ENCODE measurements at places on chromosomes 2 and 18. TPM values are rescaled to one million over a fixed set of nuclear protein-coding genes. Genes with fewer than 3 reads are reported as not detected.

PLCD4 gene
- total RNA-seq: 8.2 TPM

DNA sequence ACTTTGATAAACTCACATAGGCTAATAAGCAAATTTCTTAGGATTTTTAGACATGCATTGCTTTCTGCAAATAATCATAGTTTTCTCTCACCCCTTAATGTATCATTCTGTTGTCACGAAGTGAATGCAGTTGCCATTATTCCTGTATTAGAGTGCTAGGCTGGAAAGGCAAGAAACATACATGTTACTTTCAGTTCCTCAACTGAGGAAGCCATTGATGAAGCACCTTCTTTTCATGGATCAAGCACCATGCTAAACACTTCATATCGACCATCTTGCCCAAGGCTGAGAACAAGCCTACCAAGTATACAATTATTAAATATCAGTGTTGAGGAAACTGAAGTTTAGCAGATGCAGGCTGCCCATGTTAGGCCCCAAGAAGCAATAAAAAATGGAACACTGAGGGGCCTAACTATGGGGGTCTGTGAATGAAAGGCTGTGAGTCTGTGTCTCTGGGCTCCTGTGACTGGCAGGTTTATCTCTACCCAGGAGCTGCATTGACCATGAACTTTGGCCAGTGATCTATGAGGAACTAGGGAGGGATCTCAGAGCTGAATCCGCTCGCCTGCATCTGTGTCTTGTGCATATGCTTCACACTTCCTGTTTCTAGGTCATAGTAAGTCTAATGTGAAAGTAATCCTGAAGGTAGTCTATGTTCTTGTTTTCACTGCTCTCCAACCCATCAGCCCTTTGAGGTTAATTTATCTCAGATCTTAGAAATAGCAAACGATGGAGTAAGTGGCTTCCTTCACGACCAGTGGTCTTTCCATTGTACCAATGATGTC is 16.0 kb upstream of the TSPYL6 start:
- no peak for DNase-seq
- H3K27ac ChIP-seq: no peak overlapping the region
- no peaks in the 10 kb centered on the region for H3K27me3 ChIP-seq
- H3K4me1 ChIP-seq: no peaks in the 10 kb centered on the region

DNA sequence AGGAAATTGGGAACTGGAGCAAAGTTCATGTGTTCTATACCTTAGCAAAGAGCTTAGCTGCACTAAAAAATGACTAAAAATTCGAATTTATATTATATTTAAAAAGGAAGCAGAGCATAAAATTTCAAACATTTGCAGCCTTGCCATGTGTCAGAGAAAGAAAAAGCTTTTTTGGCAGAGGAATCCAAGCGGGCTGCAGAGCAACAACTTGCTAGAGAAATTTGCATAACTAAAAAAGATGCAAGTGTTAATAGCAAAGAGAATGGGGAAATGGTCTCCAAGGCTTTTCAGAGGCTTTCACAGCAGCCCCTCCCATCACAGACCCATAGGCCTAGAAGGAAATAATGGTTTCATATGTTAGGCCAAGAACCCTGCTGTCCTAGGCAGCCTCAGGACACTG is 1315.9 kb downstream of the DSC3 start:
- no peaks in the 10 kb centered on the region for H3K27me3 ChIP-seq
- DNase-seq: no peak
- H3K4me1 ChIP-seq: no peaks in the 10 kb centered on the region
- no peak overlapping the region for H3K27ac ChIP-seq
- no peak overlapping the region for H3K4me3 ChIP-seq
- no peaks in the 10 kb centered on the region for H3K36me3 ChIP-seq

DNA sequence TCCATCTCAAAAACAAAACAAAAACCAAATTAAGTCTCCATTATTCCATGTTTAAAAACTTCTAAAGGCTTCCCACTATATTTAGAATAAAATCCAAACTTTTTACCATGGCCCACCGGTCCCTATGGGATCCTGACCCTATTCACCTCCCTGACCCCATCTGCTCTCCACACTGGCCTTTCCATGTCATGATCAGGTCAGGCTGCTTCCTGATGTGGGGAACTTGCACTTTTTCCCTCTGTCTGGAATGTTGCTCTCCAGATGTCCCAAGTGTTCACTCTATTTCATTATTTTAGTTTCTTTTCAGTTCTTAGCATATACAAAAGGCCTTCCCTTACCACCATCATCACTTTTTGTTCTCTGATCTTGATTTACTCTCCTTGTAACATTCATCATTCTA is 7.5 kb upstream of the MTA3 start:
- H3K4me3 ChIP-seq: no peak overlapping the region
- H3K4me1 ChIP-seq: peaks cover 14% of the 10 kb centered on the region
- DNase-seq: no peak
- H3K27me3 ChIP-seq: no peaks in the 10 kb centered on the region
- H3K36me3 ChIP-seq: no peaks in the 10 kb centered on the region
- no peak overlapping the region for H3K27ac ChIP-seq

- H3K4me3 ChIP-seq: no peak overlapping the region
- DNase-seq: no peak
- H3K36me3 ChIP-seq: peaks cover 43% of the 10 kb centered on the region
These were observed 51.6 kb downstream of the WDSUB1 start for GRCh38 chr2:159234868-159235267.

DNA sequence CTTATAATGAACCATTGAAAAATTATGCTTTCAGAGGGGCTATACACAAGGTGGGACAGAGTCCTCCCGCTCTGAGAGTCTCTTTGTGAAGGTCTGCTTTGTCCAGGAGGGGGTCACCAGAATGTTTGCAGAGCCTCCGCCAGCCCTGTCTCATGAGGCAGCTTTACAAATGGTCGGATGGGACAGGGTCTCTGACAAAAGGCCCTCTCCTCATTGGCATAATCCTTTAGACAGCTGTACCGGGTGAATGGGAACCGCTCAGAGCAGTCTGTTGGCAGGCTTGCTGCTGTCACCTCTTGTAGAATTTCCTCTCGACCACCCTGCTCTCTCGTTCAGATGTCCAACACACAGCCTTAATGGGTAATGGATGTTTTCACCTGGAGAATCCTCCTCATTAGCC is 40.2 kb upstream of the TGIF1 start:
- no peaks in the 10 kb centered on the region for H3K27me3 ChIP-seq
- no peaks in the 10 kb centered on the region for H3K36me3 ChIP-seq
- H3K4me1 ChIP-seq: peaks cover 3% of the 10 kb centered on the region

- H3K27ac ChIP-seq: no peak overlapping the region
- H3K4me1 ChIP-seq: no peaks in the 10 kb centered on the region
- no peak overlapping the region for H3K4me3 ChIP-seq
- no peak for DNase-seq
- H3K36me3 ChIP-seq: no peaks in the 10 kb centered on the region
- no peaks in the 10 kb centered on the region for H3K27me3 ChIP-seq
These were observed 14.0 kb downstream of the FER1L5 start for GRCh38 chr2:96656540-96656939.

- H3K27me3 ChIP-seq: no peaks in the 10 kb centered on the region
- peak overlapping the region; percentile 4 for H3K27ac ChIP-seq
- H3K36me3 ChIP-seq: no peaks in the 10 kb centered on the region
- no peak for DNase-seq
These were observed 9.1 kb downstream of the WIPF1 start for GRCh38 chr2:174588463-174588862.

DNA sequence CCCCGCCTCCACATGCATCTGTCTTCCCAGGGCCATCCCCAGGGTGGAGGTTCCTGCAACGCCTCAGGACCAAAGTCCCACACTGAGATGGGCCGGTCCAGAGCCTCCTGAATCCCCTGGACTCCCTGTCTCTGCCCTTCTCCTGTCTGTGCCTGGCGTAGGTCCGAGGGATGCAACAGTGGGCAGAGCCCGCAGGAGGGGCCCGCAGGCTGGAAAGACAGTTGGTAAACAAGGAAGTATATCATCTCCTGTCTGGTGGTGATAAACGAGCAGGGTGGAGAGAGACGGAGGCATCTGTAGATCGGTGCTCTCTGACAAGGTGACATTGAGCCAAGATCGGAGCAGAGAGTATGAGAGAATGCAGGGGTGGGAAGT is 72.6 kb upstream of the RAB6C start:
- no peak overlapping the region for H3K4me3 ChIP-seq
- no peaks in the 10 kb centered on the region for H3K4me1 ChIP-seq
- no peaks in the 10 kb centered on the region for H3K27me3 ChIP-seq
- H3K36me3 ChIP-seq: no peaks in the 10 kb centered on the region

DNA sequence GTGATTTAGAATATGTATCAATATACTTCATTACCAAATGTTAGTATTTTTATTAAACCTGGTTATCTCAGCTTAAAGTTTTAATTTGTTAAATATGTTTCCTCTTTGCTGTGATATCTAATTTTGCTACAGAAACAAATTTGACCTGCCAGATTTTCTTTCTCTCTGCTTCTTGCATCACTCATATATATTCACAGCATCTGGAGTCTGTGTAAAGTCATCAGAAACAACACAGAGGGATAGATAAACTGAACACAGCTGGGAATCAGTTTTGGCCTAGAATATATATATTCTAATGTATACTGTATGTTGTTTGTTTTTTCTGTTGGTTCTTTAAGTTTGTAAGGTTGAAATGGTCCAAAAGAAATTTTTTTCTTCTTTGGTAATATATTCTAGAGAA is 8.5 kb downstream of the PSMD14 start:
- H3K27ac ChIP-seq: no peak overlapping the region
- DNase-seq: no peak
- H3K27me3 ChIP-seq: no peaks in the 10 kb centered on the region
- H3K4me3 ChIP-seq: no peak overlapping the region
- H3K36me3 ChIP-seq: no peaks in the 10 kb centered on the region

- no peaks in the 10 kb centered on the region for H3K36me3 ChIP-seq
- peaks cover 8% of the 10 kb centered on the region for H3K4me1 ChIP-seq
- no peak overlapping the region for H3K27ac ChIP-seq
- no peak overlapping the region for H3K4me3 ChIP-seq
- no peaks in the 10 kb centered on the region for H3K27me3 ChIP-seq
These were observed 4.2 kb upstream of the SP140L start for GRCh38 chr2:230322561-230323384.

CAPN14 gene
- total RNA-seq: 0.16 TPM

GKN2 gene
- total RNA-seq: not detected

RGPD3 gene
- total RNA-seq: 0.41 TPM

LRATD1 gene
- total RNA-seq: 87.6 TPM

RFX8 gene
- not detected for total RNA-seq

DNA sequence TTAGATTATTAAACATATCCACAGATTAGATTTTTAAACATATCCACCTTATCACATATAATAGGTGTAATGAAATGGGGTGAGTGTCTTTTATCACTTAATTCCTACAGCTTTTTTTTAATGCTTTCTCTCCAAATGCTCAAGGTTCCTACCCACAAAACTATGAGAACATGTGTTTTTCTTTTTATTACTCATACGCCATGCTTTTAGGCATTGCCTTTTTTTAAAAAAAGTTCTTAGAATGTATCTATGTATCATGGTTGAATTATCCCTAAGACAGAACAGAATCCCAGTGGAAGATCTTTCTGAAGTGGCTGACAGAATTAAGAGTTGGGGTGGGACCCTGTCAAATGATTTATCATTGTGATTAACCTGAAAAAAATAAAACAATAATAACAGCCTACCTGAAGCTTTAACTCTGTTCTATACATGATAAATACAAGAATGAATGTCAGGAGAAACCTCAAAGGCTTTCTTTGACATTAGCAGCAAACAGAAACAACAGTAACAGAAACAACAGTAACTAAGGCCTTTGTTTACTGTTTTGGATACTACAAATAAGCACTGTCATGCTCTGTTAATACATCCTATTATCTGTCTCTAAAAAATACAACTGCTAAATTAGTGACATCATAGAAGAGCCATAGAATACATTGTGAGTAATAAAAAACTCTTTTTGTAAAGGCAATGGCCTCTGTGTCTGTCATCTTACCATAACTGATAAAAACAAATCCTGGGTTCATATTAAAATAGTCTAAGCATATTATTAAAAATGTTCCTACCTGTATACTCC is 4.1 kb upstream of the ZNF397 start:
- no peak overlapping the region for H3K4me3 ChIP-seq
- no peaks in the 10 kb centered on the region for H3K36me3 ChIP-seq
- H3K27ac ChIP-seq: no peak overlapping the region
- H3K27me3 ChIP-seq: no peaks in the 10 kb centered on the region
- DNase-seq: no peak

GRCh38 chr2:86280191-86280667 is 57.2 kb downstream of the REEP1 start:
- DNase-seq: no peak
- no peaks in the 10 kb centered on the region for H3K36me3 ChIP-seq
- peak overlapping the region; percentile 46 for H3K27ac ChIP-seq
- no peak overlapping the region for H3K4me3 ChIP-seq
- peaks cover 7% of the 10 kb centered on the region for H3K4me1 ChIP-seq

GRCh38 chr2:155839991-155840390 is 492.5 kb downstream of the NR4A2 start:
- no peaks in the 10 kb centered on the region for H3K27me3 ChIP-seq
- no peaks in the 10 kb centered on the region for H3K36me3 ChIP-seq
- no peak overlapping the region for H3K4me3 ChIP-seq
- DNase-seq: no peak
- H3K4me1 ChIP-seq: no peaks in the 10 kb centered on the region
- no peak overlapping the region for H3K27ac ChIP-seq

DNA sequence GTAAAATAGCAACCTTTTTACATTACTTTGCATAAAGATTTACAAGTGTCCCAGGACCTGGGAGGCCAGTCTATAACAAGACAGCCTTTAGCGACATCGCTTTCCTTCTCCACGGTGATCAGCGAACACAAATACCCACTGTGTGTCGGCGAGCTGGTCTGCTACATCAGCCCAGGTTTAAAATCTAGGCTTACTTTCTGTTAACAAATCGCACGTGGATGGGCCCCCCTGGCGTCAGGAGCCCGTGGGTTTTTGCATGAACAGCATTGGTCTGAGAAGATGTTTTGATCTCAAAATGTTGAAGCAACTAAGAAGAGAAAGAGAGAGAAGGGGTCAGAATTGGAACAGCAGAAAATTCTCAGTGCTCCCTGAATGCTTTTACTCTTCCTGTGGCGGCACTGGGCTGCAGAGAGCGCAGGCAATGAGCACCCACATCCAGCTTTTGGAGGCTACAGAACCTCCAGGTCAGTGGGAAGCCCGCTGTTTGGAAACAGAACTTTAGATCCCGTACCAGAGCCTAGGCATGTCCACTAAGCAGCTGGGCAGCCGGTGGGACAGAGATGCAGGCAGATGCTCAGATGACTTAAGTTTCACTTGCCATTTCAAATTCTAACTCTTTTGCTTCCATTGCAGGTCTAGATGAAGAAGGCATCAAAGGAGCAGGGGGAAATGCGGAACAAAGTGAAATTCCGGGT is 32.9 kb downstream of the CYP27C1 start:
- peaks cover 6% of the 10 kb centered on the region for H3K27me3 ChIP-seq
- DNase-seq: no peak
- H3K4me1 ChIP-seq: no peaks in the 10 kb centered on the region
- no peaks in the 10 kb centered on the region for H3K36me3 ChIP-seq

CYP27A1 gene
- 159 TPM for total RNA-seq

C2orf72 gene
- 15.9 TPM for total RNA-seq

TMEM150A gene
- total RNA-seq: 21.7 TPM
